ENCODE measurements at places on chromosomes 2 and 18. TPM values are rescaled to one million over a fixed set of nuclear protein-coding genes. Genes with fewer than 3 reads are reported as not detected.

DNA sequence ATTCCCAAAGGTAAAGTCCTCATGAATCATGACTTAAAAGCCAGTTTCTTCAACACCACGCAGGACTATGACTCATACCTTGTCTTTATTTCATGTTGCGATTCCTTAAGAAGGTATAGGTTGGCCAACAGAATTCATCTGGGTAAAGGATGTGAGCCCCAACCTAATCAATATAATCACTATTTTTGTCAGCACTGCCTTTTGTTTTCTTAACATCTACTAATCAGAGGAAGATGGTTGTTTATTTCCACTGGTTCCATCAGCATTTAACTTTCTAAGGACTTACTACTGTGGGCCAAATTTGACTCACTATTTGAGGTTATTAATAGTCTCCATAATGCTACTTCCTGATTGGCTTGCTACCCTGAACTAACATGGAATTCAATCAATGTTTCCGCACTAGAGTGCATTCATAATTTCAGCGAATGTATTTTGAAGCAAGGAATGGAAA is 78.6 kb downstream of the SCG2 start:
- no peak for DNase-seq

DNA sequence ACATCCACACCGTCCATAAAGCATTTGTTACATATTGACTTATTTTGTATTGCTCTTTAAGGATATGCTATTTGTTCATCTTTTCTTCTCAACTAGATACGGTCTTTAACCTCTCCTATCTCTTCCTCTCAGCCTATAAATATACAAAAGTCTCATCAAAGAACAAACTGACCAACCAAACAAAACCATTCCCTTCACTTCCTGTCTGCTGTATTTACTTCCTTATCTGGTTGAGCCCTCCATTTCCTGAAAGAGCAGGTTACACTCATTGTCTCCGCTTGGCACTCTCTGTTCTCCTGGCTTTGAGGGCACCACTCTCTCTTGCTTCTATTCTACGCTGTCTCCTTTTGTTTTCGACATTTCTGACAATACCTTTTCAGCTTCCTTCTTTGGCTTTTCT is 431.9 kb upstream of the TCF4 start:
- DNase-seq: no peak

GRCh38 chr2:113135317-113135716 is 7.9 kb downstream of the IL1RN start:
- no peak for DNase-seq

DNA sequence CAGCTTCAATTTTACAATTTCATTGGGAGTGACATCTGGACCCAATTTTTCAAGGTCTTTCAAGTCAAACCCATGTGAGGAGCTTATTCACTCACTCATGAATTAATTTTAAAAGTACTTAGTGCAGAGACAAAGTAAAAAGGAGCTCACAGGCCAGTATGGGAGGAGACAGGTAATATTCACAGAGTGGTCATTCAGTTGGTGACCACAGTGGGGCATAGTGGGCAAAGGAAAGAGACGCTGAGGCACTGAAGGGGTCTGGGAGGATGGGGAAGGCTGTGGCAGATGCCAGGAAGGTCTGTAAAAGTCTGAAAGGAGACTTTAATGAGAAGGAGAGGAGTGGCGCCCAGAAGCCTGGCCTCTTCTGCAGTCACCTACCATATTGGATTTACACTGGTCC is 76.0 kb downstream of the CD8B2 start:
- DNase-seq: no peak

GRCh38 chr18:26414901-26415440 is 133.4 kb downstream of the KCTD1 start:
- DNase-seq: no peak

GRCh38 chr18:64800151-64800550 is 651.3 kb upstream of the LINC00305 start:
- DNase-seq: no peak

DNA sequence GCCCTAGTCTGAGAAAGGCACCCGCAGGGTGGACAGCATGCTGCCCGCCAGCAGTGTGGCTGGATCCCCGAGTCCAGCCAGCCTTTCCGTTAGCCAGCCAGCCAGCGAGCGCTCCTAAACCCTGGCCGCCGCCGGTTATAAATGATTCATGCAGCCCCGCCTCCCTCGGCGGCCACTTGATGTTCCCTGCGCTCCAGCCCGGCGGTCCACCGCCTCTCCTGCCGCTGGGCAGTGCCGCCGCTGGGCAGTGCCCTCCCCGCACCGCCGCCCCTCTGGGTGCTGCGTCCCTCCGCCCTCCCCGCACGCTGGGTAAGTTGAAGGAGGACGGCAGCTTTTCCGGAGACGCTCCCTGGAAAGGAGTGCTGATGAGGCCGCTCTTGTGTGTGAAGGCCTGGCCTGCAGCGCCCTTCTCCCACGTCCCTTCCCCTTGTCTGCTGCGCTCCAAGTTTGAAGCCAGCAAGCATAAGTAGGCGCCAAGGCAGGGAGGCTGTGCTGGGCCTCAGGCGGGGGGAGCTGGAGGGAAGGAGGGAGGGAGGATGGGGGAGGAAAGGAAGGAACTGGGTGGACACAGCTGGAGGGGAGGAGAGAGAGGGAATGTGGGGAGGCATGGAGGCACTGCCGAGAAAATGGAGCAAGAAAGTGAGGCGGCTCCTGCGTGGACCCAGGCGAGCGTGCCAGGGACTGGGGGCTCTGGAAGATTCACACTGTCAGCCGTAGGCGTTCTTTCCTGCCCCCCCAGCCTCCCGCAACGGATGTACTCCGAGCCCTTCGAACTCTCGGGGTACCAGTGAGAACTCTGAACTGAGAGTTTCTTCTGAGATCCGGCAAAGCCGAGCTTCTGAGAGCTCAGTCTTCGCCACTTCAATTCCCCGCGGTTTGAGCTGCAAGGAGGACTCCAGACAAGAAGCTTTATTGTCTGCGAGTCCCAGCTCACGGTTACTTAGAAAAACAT is 131.9 kb downstream of the GLI2 start:
- DNase-seq: peak; percentile 90

DNA sequence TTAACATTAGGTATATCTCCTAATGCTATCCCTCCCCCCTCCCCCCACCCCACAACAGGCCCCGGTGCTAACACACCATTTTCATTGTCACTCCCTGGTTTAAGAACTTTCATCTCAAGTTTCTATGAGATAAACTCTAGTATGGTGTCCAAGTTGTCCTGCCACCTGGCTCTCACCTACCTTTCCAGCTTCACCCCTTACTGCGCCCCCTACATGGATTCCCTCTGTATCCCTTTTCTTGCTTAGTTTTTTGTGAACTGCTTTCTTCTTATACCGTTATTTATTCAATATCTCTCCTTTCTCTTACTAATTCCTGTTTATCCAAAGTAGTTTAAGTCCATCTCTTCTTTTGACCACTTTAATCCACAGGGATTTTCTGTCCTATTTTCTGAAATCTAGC is 15.2 kb downstream of the EML4 start:
- no peak for DNase-seq

- DNase-seq: no peak
Measured at GRCh38 chr2:223297788-223298187, 245.8 kb downstream of the KCNE4 start.

- peak; percentile 89 for DNase-seq
Measured at GRCh38 chr2:25982273-25982967, at the start of gene KIF3C. Gene KIF3C, minus strand, starts transcription at chr2:25982497. Its CDS starts 580 bp downstream, at chr2:25981917.

DNA sequence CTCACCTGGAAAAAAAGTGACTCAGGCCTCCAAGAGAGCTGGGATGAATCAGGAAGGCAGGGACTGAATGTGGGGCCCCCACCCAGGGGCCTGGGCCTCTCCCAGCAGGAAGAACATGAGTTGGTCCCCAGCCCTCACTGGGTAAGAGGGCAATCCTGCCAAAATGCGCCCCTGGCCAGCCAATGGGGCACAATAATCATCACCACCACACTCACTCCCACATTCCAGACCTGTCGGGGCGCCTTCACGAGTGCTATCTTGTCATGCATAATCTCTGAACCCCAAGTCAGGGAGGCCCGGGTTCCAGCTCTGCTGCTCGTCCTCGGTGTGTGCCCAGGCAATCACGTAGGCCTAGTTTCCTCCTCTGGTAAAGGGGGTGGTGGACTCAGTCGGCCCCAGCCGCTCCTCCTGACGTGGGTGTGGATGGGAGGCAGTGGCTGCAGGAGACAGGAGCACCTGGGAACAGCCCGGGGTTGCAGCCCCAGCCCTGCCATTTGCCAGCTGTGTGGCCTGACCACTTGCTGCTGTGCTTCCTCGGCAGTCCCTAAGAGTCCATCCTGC is 115.1 kb downstream of the CYP26B1 start:
- DNase-seq: no peak

DNA sequence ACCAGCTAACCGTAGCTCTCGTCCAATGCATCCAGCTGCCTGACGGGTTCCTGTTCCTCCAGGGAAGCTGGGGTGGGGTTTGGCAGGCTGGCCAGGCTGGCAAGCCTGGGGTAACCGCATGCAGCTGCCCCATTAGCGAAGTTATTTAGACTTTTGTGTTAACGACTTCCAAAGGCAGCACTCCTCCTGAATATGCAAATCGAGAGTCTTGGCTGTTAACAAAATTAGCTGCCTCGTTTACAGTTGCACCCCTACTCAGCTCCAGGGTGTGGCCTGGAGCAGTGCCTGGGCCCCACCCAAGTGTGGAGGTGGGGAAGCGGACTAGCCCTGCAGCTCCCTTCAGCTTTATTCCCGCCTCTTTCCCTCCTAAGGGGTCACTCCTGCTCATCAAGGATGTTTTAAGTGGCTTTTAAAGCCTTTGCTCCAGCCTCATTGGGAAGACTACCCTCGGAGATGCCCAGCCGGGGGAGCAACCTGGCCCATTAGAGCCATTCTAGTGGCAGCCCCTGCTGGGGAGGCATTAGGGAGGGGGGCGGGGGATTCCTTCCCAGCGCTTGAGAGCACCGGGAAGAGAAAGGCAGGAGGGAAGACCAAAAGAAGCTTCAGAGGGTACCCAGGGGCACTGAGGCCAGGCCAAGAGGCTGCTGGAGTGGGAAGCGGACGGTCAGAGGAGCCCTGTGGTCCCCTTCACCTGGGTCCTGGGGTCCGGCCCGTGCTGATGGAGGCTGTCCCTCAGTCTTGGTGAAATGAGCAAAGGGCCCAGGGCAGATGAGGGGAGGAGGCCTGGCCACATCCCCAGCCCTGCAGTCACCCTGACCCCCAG is 204.1 kb downstream of the CELF4 start:
- DNase-seq: no peak

DNA sequence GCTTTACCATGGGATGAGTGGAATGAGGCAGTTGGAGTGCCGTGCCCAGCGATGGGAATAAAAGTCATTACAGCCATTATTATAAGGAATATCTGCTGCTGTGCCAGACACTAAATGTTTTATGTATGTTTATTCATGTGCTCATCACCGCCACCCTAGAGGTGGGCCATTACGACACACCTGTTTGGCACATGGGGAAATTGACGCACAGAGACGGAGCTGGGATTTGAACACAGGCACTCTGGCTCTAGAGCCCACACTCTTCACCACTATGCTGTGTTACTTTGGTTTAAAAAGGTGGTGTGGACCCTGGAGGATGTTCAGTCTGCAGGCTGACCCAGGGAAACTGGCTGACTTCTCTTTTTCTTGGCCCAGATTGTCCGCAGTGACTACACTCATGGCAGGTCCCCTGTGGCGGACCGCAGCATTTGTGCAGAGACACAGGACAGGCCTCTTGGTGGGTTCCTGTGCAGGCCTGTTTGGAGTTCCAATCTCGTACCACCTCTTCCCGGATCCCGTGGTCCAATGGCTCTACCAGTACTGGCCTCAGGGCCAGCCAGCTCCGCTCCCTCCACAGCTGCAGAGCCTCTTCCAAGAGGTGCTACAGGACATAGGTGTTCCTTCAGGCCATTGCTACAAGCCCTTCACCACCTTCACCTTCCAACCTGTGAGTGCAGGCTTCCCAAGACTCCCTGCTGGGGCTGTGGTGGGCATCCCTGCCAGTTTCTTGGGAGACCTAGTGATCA is 1.6 kb downstream of the TMEM177 start:
- DNase-seq: no peak

WDR75 gene
- total RNA-seq: 16.5 TPM

DPP4 gene
- 5.4 TPM for total RNA-seq

GAL3ST2 gene
- not detected for total RNA-seq

ACOXL gene
- total RNA-seq: not detected

Data from Right ventricle myocardium inferior (tissue), 1 donor.